ENCODE measurements at places on chromosomes 2 and 18. TPM values are rescaled to one million over a fixed set of nuclear protein-coding genes. Genes with fewer than 3 reads are reported as not detected.

GRCh38 chr2:36562240-36562639, 35.7 kb downstream of the FEZ2 start:
- H3K36me3 ChIP-seq: peaks cover 4% of the 10 kb centered on the region
- no peak for DNase-seq
- no peak overlapping the region for H3K27ac ChIP-seq
- no peaks in the 10 kb centered on the region for H3K27me3 ChIP-seq

GRCh38 chr2:70671092-70671675, 96.8 kb downstream of the ADD2 start:
- H3K27me3 ChIP-seq: no peaks in the 10 kb centered on the region
- H3K4me3 ChIP-seq: no peak overlapping the region
- H3K4me1 ChIP-seq: no peaks in the 10 kb centered on the region
- DNase-seq: peak; percentile 15
- no peak overlapping the region for H3K27ac ChIP-seq

DNA sequence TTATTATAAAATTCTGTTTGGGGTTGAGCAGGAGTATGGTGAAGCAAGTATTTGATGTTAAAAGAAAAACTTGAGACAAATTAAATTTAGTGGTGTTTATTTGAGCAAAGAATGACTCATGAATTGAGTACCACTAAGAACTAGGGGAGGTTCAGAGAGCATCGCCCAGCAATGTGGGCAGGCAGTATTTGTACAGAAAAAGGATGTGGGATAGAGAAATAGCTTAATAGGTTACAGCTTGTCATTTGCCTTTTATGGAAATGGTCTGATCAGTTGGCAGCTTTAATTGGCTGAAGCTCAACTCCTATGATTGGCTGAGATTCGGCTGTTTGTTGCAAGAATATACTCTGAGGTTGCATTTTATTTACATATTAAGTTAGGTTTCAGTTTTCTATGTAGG, 68.2 kb downstream of the LRATD1 start:
- H3K4me1 ChIP-seq: no peaks in the 10 kb centered on the region
- no peak for DNase-seq
- no peak overlapping the region for H3K27ac ChIP-seq
- H3K27me3 ChIP-seq: no peaks in the 10 kb centered on the region

DNA sequence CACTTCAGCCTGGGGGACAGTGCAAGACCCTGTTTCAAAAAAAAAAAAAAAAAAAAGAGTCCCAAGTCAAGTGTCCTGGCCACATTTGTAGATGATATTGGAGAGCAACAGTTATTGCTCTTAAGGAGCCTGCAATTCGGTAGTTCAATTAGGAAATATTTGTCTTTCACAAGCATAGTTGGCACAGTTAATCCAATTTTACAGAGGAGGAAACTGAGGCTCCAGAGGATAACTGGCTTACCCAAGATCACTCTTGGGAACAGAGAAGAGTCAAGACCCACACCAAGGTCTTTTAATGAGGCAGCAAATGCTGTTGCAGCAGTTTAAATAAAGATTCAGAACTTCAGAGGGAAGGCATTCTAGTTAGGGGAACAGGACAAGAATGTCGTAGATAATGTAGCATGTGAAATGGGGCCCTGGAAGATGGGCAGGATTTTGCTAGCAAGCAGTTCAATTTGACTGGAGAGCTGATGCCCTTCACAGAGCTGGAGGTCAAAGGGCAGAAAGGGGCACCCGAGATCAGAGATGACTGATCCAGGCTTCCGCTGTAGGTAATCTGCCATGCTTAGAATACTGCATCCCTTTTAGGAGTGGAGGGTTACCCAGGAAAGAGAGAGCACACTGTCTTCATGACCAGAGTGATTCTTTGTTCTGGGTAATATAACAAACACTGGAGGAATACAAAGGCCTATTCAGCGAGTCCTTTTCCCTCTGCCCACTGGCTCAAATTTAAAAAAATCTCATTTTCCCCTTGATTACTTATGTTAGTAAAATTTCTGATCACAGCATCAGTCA, 3.0 kb downstream of the NPC1 start:
- H3K27me3 ChIP-seq: no peaks in the 10 kb centered on the region
- H3K4me1 ChIP-seq: peaks cover 4% of the 10 kb centered on the region
- no peak for DNase-seq
- peaks cover 4% of the 10 kb centered on the region for H3K36me3 ChIP-seq

DNA sequence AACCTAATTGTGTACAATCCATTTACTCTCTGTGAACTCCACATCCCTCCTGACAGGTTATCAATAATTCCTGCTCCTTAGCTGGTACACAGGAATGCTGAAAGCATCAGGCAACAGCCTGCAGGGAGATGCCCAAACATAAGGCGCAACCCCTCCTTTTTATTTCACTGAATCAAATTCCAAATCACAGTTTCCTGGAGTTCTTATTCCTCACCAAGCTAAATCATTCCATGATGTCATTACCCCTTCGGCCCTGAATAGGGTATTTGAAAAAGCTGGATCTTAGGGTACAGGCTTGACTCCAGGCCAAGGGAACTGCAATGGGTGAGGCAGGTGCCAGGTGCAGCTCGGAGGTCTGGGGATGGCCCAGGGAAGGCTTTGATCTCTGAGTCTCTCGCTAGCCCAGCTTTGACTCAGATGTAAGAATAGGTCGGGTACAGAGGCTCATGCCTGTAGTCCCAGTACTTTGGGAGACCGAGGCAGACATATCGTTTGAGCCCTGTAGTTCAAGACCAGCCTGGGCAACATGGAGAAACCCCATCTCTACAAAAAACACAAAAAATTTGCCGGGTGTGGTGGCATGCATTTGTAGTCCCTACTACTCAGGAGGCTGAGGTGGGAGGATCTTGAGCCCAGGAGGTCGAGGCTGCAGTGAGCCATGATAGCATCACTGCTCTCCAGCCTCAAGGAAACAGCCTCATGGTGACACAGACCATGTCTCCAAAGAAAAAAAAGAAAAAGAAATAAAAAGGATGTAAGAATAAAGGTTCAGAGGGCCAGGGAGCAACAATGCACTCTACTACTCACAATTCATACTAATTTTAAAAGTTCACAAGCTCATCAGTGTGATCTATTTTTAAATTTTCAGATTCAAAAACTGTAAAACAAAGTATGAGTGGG, 6.8 kb downstream of the FHL2 start:
- H3K27ac ChIP-seq: no peak overlapping the region
- DNase-seq: no peak
- H3K27me3 ChIP-seq: no peaks in the 10 kb centered on the region
- H3K36me3 ChIP-seq: peaks cover 28% of the 10 kb centered on the region

- no peak overlapping the region for H3K27ac ChIP-seq
- no peak for DNase-seq
- H3K36me3 ChIP-seq: no peaks in the 10 kb centered on the region
- H3K4me3 ChIP-seq: no peak overlapping the region
Observed at GRCh38 chr2:203993560-203993959, 57.0 kb downstream of the ICOS start.

DNA sequence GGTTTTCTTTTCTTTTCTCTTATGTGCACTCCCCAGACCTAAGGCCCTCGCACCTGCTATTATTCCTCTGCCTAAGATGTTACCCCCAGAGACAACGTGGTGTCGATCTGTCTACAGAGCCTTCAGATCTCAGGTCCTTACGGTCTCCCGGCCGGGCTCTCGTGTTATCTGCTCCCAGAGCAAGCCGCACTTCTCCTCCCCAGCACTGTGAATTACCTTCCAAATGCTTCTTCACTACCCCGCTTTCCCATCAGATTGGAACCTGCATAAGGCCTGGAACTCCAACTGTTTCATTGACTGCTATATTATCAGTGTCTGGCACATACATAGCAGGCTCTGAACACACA, 71.2 kb upstream of the ODC1 start:
- no peaks in the 10 kb centered on the region for H3K27me3 ChIP-seq
- H3K4me3 ChIP-seq: no peak overlapping the region
- no peak overlapping the region for H3K27ac ChIP-seq
- DNase-seq: no peak
- peaks cover 16% of the 10 kb centered on the region for H3K36me3 ChIP-seq
- no peaks in the 10 kb centered on the region for H3K4me1 ChIP-seq

DNA sequence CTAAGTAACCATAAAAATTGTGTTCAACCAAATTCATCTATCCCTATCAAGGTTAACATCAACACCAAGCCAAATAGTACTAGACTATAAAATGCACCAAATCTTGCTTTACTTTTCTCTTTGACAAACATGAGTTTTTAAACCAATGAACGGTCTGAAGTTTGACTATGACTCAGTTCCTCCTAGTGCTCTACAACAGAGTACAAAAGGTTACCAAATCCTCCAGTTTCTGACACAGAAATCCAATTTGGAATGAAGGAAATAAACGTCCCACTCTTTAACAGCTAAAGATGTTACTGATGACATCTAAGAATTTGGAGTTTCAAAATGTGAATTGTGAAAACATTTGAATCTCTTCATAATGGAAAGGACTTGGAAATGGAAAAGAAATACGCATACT, 11.8 kb upstream of the ACVR1 start:
- no peak overlapping the region for H3K4me3 ChIP-seq
- H3K27me3 ChIP-seq: no peaks in the 10 kb centered on the region
- no peaks in the 10 kb centered on the region for H3K36me3 ChIP-seq
- no peak for DNase-seq
- peaks cover 3% of the 10 kb centered on the region for H3K4me1 ChIP-seq

- H3K4me1 ChIP-seq: peaks cover 8% of the 10 kb centered on the region
- no peaks in the 10 kb centered on the region for H3K36me3 ChIP-seq
- no peak overlapping the region for H3K4me3 ChIP-seq
- 0 out of 2 replicates have a peak, but pooled peaks cover 2% of the 10 kb centered on the region for H3K27me3 ChIP-seq
- no peak for DNase-seq
- no peak overlapping the region for H3K27ac ChIP-seq
Observed at GRCh38 chr2:212958133-212958532, 193.3 kb downstream of the IKZF2 start.

- no peak for DNase-seq
- H3K36me3 ChIP-seq: peaks cover 15% of the 10 kb centered on the region
- no peaks in the 10 kb centered on the region for H3K4me1 ChIP-seq
- no peak overlapping the region for H3K27ac ChIP-seq
Observed at GRCh38 chr2:203338322-203338721, 10.1 kb downstream of the ABI2 start.

GRCh38 chr2:7119132-7119835, 202.1 kb downstream of the RNF144A start:
- no peak for DNase-seq
- no peaks in the 10 kb centered on the region for H3K4me1 ChIP-seq
- no peak overlapping the region for H3K27ac ChIP-seq
- no peaks in the 10 kb centered on the region for H3K36me3 ChIP-seq
- no peaks in the 10 kb centered on the region for H3K27me3 ChIP-seq

DNA sequence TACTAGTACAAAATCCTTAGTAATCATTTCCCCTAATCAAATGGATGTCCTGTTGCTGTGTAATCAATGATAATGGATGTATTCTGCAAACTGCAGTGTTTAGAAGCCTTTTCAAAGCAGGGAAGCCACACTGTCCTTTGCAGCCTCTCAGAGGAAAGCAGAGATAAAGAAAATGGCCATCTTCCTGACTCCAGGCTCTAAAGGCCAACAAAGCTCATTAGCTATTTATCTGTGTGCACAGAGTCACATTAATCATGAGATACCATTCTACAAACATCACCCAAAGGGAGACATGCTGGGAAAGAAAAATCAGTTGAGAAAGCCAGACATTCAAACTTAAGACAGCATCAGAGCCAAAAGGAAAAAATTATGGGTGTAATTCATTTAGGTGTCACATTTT, 165.0 kb downstream of the RAD51AP2 start:
- DNase-seq: no peak
- no peaks in the 10 kb centered on the region for H3K4me1 ChIP-seq

GRCh38 chr2:112884869-112885505, 26.0 kb upstream of the IL37 start:
- no peaks in the 10 kb centered on the region for H3K36me3 ChIP-seq
- H3K27me3 ChIP-seq: no peaks in the 10 kb centered on the region
- DNase-seq: peak; percentile 84
- H3K4me1 ChIP-seq: no peaks in the 10 kb centered on the region
- no peak overlapping the region for H3K27ac ChIP-seq

DNA sequence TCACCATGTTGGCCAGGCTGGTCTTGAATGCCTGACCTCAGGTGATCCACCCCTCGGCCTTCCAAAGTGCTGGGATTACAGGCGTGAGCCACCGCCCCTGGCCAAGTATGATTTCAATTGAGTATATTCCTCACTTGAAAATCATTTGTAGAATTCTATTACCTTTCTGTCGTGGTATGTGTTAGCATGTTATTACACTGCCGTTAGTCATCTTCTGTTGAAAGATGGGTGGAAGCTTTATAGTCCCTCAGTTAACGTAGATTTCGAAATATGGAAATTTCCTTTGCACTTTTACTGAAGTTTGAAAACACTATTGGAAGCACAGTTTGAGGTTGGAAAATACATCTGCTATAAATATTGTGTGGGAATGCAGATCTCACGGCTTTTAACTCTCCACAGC, 14.7 kb downstream of the NIFK start:
- DNase-seq: no peak
- H3K4me3 ChIP-seq: no peak overlapping the region
- H3K4me1 ChIP-seq: no peaks in the 10 kb centered on the region
- no peak overlapping the region for H3K27ac ChIP-seq
- peaks cover 14% of the 10 kb centered on the region for H3K36me3 ChIP-seq

DNA sequence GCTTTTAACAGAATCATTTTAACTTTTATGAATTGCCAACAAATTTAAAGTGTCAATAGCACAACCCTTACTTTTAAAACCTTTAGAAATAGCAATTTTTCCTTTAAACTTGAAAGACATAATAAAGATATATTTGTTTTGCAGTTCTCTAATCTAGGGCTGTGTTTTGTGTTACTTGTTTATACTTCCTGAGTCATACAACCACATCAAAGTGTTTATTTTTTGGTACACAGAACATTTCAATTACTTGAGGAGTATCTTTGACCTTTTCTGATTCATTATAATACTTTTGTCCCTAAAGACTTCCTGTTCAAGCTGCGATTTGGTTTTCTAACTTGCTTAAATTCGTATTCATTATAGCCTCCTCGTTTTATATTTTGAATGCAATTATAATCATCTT, 21.8 kb downstream of the TYW5 start:
- peaks cover 12% of the 10 kb centered on the region for H3K36me3 ChIP-seq
- H3K4me1 ChIP-seq: no peaks in the 10 kb centered on the region
- no peak for DNase-seq

DNA sequence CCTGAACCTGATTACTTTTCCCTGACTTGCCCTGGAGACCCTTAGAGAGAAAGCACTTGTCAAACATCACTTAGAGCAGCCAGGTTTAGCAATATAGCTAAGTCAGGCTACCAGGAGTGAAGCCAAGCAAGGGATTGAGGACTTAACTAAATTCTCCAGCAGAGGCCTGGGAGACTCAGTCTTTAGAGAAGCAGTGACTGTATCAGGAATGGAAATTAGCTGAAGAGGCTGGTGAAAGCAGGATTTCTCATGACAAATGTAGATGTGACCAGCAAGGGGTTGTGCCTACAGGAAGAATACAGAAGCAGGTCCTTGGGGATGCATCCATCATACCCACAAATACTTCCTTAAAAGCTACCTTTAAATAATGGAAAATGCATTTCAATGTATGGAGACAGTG, 368.9 kb upstream of the MEIS1 start:
- DNase-seq: no peak
- H3K4me1 ChIP-seq: no peaks in the 10 kb centered on the region
- no peaks in the 10 kb centered on the region for H3K27me3 ChIP-seq
- no peak overlapping the region for H3K4me3 ChIP-seq
- H3K27ac ChIP-seq: no peak overlapping the region
- H3K36me3 ChIP-seq: no peaks in the 10 kb centered on the region

Gene SPTBN1
- total RNA-seq: 160 TPM

Gene TRIM43
- total RNA-seq: not detected

Gene TSGA10
- 6.3 TPM for total RNA-seq

Gene DNAJC5G
- 0.44 TPM for total RNA-seq

Gene GALR1
- total RNA-seq: 0.07 TPM

Gene SULT1C3
- total RNA-seq: not detected

Gene HK2
- total RNA-seq: 51.3 TPM
